ENCODE measurements at places on chromosomes 3 and 15.

DNA sequence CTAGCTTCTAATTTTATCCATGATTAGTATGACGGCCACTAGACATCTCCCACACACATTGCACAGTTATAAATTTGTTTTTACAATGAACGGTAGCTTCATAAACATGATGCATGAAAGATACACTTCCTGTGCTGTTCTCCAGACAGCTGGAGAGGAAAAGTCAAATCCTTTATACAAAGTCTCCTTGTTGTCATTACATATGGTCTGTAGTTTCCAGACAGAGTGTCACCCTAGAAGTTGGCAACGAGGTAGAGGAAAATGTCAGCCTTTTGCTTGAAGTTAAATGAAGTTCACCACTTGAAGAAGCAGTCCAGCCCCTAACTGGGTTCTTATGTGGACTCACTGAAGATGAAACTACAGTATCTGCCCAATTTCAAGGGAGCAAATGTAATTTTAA is 253.0 kb upstream of the P2RY1 start:
- DNase-seq, result no peak

- no peak for DNase-seq
Measured at GRCh38 chr3:169227911-169228310, 435.6 kb downstream of the MECOM start.

GRCh38 chr3:9204253-9204992 is 45.0 kb downstream of the SRGAP3 start:
- peak; percentile 72 for DNase-seq

DNA sequence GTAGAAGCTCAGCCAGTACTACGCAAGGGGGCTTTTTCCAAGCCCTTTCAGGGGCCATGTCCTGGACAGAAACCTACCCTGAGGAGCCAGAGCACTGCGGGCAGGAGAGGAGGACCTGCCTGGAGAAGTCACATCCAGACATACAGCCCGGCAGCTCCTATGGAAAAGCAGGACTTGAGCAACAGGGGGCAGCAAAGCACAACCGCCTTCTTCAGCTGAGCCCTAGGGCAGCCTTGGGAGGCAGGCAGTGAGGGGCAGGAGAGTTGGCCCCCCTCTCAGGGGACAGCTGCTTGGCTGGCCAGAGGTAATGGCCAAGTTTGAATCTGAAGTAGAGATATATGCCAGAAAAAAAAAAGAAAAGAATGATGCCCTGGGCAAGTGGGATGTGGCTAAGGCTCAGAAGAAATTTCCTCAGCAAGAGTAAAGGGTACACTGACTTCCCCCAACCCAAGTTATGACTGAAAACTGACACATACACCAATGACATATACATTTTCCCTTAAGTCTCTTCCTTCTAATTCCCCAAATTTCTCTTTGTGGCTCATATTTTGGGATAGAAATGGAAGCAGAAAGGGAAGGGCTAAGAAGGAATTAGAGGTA is 56.9 kb downstream of the CYP19A1 start:
- peak; percentile 70 for DNase-seq

DNA sequence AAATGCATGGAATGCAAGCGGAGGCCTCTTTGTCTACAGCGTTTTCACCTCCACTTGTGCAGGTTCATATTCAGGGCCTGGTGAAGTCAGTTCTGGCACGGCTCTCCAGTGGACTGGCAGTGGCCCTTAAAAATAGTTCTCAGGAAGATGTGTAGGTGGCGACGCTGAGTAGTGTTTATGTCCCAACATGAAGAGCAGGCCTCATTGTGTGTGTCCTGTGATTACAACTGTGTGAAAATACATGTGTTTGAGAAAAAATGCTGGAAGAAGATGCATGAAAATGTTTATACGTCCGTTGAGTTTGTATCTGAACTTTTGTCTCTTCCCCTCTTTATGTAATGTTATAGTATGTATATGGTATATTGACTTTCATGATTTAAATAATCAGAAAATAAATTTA is 7.2 kb downstream of the LIPC start:
- no peak for DNase-seq

DNA sequence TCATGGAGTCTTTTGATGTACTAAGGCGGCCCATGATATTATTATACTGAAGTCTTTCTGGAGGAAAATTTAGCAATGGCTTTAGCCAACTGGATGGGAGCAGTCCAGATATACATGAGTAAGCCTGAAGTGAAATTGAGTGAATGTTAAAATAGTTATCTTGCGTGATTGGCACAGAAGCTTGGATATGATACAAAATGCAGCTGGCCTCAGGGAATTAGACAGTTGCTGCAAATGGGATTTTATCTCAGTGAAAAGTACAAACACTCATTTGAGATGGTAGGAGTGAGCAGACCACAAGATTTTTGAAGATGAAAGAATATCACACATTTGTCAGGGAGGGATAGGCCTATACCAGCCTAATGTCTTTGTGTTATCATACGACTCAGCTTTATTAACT is 8.9 kb downstream of the LMOD3 start:
- no peak for DNase-seq

DNA sequence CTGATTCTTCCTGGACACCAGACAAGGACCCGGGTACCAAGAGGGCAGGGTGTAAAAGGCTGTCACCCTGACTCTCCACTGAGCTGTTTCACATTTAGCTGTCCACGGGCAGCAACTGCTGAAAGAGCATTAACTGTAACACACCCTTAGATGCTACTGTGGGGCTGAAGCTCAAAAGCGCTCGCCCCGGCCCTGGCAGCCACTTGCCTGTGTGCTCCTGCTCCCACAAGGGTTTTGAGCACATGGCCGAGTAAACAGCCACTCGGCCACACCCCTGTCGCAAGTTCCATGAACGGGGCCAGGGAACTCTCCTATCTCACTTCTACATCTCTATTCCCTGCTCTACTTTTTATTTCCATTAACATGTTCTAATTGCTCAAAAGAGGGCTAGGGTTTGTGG is 421.7 kb downstream of the TUSC7 start:
- no peak for DNase-seq
